CD4-positive, alpha-beta T cell treated with Interleukin-17A for 1 hour (primary cell): ENCODE measurements at places on chromosomes 1 and 21.

DNA sequence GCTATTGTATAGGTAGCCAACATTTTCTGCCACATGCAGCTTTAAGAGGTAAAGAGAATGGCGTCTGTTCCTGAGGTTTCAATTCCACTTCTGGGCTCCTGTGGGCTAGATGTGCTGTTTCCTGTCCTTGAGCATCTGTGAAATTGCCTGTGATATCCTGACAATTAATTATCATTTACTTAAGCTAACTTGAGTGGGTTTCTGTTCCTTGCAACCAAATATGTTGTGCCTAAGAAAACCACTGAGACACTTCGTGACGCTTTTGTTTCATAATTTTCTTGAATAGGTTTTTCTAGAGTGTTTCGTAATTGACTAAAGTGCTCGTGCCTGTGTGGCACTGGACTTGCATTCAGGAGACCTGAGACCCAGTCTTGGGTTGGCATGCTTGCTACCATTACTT is 127.3 kb upstream of the POU3F1 start:
- DNase-seq: peak; percentile 1

- DNase-seq: no peak
Observed at GRCh38 chr21:30408782-30409494, 13.1 kb downstream of the KRTAP13-1 start.

DNA sequence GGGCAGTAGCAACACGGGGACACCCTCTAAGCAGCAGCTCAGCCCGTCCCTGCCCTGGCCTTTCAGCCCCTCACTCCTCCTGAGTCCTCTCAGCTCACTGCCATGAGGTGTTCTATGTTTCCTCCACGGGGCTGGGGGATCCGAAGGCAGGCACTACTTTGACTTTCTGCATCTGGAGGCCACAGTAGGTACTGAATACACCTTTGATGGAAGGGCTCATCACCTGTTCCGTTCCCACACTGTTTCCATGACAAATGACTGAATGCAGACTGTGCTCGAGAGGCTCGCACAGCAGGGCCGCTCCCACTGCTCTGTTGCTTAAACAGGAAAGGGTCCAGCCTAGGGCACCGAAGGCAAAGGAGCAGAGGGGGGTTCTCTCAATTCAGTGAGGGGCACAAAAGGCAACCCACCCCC is 77.6 kb upstream of the DNAH14 start:
- DNase-seq: no peak

- peak; percentile 61 for DNase-seq
Observed at GRCh38 chr1:51236531-51237350, 668 bp downstream of the RNF11 start.

- DNase-seq: peak; percentile 79
Observed at GRCh38 chr1:10960411-10961299, 51.8 kb upstream of the TARDBP start.

DNA sequence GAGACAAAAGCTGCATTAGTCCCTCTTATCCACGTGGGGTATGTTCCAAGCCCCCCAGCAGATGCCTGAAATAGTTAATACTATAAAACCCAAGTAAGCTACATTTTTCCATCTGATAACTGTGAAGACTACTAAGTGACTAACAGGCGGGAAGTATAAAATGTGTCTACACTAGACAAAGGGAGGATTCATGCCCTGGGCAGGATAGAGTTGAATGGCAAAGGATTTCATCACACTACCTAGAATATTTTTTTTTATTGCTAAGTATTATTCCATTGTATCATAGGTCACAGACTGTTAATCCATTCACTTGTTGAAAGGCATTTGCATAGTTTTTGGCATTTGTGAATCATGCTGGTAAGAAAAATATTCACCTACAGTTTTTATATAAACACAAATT is 26.4 kb upstream of the CFHR4 start:
- no peak for DNase-seq

GRCh38 chr21:14500873-14501272 is 45.2 kb downstream of the SAMSN1 start:
- no peak for DNase-seq

DNA sequence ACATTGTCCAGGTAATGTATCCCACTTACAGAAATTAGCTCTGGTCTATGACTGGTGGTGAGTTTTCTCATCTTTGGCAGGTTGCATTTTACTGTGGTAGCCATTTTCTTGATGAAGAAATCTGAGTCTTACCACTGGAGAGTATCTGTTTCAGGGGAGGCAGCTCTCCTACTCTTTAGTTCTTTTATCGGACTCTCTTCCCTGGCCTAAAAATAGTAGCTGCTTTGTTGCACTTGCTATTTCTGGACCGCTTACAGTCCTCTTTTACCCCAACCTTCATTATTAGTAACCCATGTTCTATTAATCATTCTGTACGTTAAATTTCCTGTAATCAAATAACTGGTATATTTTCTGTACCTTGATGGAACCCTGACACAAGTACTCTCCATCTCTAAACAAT is 720.8 kb downstream of the PLA2G4A start:
- DNase-seq: no peak

GRCh38 chr1:51381964-51382363 is 51.6 kb upstream of the TTC39A start:
- DNase-seq: no peak
